ENCODE measurements at places on chromosomes 1 and 21.

DNA sequence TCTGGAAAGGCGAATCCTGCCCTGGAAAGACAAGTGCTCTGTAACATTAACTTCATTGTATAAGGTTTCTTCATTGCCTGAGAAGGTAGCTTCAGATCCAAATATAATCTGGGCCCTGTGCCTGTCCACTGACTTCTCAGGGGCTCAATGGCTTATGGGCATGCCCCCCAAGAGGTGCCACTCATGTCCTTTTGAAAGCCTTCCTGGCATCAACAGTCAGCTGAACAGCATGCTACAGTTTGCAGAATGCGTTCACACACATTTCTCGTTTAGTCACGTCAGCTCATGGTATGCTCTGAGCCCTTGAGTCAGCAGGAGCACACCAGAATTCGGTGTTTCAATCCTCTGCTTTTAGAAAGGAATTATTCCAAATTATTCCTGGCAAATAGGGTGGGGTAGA is 23.8 kb downstream of the TMCC2 start:
- DNase-seq, result no peak

- DNase-seq, result no peak
Observed at GRCh38 chr1:70941563-70941962, 106.1 kb downstream of the PTGER3 start.

DNA sequence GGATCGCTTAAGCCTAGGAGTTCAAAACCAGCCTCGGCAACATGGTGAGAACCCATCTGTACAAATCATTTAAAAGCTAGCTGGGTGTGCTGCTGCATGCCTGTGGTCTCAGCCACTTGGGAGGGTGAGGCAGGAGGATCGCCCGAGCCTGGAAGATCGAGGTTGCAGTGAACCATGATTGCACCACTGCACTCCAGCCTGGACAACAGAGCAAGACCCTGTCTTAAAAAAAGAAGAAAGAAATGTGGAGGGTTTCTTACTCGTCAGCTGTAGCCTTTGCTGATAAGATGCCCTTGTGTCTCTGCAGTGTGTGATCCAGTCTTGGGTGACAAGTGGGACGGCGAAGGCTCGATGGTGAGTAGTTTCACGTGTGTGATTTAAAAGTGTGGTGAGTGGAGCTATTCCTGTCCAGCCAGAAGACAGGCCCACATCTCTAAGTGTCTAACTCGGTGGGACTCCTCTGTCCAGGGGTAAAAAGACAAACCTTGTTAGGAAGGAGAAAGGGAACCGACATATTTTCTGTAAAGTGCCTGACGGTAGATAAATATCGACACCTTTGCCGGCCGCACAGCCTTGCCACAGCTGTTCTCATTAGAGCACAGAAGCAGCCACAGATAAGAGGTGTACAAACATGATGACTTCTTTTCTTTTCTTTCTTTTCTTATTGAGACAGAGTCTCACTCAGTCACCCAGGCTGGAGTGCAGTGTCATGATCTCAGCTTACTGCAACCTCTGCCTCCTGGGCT is 27.0 kb downstream of the PDXK start:
- no peak for DNase-seq

- DNase-seq, result no peak
Observed at GRCh38 chr1:178379807-178380206, 117.0 kb downstream of the CLEC20A start.

DNA sequence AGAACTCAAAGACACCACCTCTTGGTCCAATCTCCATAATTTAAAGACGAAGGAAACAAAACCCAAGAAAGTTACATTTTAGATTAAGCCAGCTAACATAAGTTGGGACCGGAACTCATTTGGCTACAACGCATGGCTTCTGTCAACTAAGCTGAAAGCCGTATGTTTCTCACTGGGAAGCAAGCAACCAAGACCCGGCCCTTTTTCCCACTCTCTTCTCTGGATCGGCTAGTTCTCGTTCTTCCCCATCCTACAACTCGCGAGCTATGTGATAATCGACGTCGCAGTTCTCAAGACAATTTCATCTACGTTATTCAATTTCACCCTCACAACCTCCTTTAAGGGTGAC is 601 bp downstream of the CCT8 start:
- no peak for DNase-seq

- no peak for DNase-seq
Observed at GRCh38 chr1:29756085-29756484, 519.8 kb downstream of the PTPRU start.

DNA sequence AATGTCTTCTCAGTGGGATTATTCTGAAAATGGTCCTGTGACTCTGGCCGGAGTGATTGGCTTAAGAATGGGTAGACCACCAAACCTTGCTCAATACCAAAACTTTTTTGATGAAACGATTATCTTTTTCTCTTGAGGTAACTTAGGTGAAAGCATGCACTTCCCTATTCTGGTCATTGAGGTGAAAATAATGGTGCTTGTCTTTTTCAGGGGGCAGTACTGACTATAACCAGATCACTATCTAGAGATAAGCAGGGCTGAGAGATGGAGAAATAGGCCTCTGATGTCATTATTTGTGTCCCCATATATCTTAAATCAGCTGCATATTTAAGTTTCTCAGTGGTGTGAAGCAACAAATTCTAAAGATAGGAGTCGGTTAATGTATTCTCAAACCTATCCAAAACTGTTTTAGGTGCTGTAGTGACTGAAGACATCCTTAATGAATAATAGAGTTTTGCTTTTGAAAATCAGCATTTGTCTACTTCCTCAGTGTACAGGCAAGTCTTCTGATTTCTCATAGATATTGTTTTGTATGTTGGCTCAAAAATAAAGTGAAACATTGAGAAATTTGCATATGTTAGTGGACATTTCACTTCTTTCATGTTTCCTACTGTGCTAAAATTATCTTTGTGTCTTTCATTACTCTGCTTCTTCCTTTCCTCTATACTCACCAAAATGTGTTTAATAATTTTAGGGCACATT is 735.3 kb upstream of the ADGRL4 start:
- no peak for DNase-seq

- peak; percentile 31 for DNase-seq
Observed at GRCh38 chr1:64923294-64923718, 43.0 kb downstream of the JAK1 start.

- no peak for DNase-seq
Observed at GRCh38 chr1:111669268-111669667, 49.7 kb downstream of the RAP1A start.

- no peak for DNase-seq
Observed at GRCh38 chr1:76079475-76080227, 5.1 kb downstream of the ST6GALNAC3 start.

GRCh38 chr1:95006681-95007080 is 66.1 kb downstream of the ALG14 start:
- no peak for DNase-seq

- peak; percentile 65 for DNase-seq
Observed at GRCh38 chr1:153572569-153573015, 6.9 kb upstream of the S100A2 start.

GRCh38 chr21:45149021-45149420 is 74.6 kb downstream of the ADARB1 start:
- no peak for DNase-seq

- DNase-seq, result peak; percentile 6
Observed at GRCh38 chr1:88800382-88801051, 90.8 kb downstream of the GTF2B start.

GRCh38 chr1:64745986-64746940 is 1.4 kb downstream of the RAVER2 start:
- DNase-seq, result no peak

DNA sequence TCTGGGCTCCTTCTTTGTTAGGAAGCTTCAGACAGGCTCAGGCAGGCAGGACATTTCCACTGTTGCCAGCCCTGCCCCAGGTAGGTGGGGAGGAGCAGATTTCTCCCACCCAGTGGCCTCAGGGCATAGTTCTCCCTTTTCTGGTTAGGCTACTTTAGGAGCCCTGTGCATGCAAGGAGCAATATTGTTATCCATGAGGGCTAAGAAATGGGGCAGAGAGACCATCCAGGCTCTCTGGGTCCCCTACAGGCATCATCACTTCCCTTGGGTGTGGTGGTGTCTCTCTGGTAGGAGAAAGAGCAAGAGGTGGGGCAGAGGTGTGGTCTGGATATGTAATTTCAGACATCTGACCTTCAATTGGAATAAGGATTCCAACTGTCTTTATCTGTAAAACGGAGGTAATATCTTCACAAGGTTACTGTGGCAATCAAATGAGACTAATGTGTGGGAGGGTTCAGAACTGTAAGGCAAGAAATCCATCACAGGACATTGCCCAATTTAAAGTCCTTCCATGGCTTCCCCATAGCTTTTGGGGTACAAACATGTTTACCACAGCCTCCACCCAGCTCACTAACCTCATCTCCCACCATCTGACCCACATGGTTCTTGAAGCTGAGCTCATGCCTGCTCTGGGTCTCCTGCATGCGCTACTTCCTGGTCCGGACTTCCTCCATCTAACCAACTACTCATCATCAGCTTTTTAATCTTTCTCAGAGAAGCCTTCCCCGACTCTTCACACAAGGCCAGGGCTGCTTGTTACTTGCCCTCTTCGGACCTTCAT is 26.1 kb downstream of the PCAT6 start:
- no peak for DNase-seq

DNA sequence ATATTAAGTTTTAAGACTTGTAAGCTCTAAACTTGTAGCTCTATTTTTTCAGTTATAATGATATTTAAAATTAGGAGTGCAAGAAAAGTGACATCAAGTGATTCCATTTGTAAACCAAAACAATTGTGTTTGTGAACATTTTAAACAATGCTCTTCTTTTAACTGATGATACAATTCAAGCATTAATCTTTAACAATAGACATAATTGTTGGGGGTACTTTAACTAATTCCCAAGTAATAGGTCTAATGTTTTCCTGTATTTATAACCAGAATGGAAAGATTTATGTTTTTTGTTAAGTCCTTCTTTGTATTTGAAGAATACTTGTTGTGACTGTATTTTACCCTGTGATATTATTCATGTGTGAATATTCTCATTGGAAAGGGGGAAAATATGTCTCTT is 6.8 kb downstream of the ATG4C start:
- no peak for DNase-seq

GRCh38 chr1:5934058-5934884 is 58.0 kb downstream of the NPHP4 start:
- no peak for DNase-seq

- DNase-seq, result no peak
Observed at GRCh38 chr1:149844101-149844500, 55.3 kb upstream of the BOLA1 start.

- peak; percentile 58 for DNase-seq
Observed at GRCh38 chr21:45590246-45590725, 48.0 kb upstream of the SLC19A1 start.

Measured in CD4-positive, alpha-beta T cell treated with Interferon alpha-2 for 1 hour (primary cell).